ENCODE measurements at places on chromosomes 5 and 9.

GRCh38 chr9:115117999-115118878 lies at the start of gene TNC:
Gene TNC (minus strand): TSS chr9:115118157. CDS start chr9:115091018, 27,139 bp downstream.
- DNase-seq: no peak

- DNase-seq: no peak
Measured at GRCh38 chr9:99090336-99091130, 14.4 kb upstream of the TGFBR1 start.

DNA sequence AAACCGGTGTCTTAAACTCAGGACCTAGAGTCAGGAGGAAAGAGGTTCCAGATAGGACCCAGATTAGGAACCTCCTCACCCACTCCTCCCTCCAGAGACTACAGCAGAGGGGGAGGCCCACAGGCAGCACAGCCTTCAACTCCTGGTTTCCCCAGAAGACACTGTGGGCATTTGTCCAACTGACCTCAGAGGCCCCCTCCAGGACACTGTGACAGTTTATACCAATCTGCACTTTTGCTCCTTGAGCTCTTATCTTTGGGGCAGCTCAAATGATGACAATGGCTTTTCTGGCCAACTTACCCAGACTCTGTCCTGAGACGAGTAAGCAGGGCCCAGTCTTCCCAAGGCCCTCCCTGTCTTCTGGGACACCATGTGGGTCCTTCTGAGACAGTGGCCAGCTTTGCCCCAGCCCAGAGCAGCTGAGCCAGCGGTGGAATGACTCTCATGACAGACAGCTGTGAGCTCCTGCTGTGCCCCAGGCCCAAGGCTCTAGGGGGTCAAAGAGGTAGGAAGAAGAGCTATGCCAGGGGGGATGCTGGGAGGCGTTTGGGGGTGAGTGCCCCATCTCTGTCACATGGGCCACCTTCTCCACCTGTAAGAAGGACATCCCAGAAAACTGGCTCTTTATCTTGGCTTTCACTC lies 14.3 kb downstream of the OR2V2 start:
- DNase-seq: no peak

DNA sequence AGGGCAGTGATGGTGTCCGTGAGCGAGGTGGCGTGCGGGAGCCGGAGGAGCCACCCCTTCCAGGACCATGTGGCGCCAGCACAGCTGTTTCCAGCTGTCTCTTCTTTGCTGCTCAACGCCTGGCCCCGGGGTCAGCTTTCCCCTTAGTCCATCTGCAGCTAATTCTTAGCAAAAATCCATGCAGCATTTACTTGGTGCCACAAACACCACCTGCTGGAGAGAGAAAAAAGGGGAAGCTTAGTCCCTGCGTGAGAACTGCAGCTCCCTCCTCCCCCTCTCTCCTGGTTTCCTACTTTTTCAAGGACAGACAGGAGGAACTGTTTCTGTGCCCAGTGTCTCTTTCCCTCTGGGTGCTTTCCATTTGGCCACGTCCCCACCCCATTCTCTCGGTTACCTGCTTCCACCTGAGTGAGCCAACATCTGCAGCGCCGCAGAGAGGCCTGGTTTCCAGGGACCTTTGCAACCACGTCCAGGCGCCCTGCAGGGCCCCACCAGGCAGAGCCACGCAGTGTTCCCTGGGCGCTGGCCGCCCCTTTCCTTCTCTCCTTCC lies 3.4 kb downstream of the SLC6A19 start:
- DNase-seq: no peak

DNA sequence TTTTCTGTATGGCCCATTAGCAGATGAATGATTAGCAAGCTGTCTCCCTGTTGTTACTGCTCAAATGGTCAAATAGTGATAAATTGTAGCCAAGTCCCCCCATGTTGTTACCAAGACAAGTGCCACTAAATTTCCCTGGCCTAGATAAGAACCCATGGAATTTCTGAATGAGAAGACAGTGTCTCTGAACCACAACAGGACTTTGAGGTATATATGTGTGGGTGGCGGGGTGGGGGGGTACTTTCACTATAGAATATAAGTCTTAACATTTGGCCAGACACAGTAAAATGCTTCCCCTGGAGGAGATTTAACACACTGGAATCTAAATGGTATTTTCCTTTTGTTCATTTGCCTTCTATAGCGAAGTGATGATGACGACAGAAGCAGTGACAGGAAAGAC lies 28.7 kb downstream of the XPA start:
- DNase-seq: no peak

DNA sequence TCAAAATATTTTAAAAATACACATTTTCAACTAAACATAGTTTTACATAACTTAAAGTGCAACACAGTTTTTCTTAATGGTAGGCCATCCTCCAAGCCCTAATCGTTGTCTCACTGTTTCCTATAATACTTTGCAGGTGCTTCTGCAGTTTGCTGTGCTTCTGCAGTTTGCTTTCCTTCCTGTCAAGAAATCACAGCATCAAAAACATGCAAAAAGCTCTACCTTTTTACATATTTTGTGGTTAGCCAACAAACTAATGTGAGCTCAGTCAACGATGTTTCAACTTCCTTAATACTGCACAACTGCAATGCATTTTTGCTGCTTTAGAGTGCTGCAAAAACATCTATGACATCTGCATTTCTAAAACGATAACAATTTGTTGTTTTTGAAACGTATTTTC lies 25.2 kb downstream of the EMB start:
- no peak for DNase-seq

DNA sequence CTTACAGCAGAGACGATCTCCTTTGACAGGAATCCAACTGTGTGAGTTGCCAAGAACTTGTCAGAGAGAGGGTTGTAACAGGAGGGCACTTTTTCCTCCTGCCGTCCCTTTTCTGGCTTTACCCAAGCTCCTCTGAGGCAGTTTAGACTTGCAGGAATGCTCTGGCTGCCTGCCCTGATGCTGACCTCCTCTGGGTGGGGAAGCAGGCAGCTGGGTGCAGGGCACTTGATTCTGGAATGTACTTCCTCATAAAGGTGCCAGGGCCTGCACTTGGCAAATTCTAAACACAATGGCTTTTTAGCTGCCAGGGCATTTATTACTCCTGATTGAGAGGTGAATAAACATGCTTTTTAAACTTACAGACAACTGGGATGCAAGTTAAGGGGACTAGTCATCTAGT lies 190.4 kb downstream of the EPB41L4A start:
- DNase-seq: no peak

DNA sequence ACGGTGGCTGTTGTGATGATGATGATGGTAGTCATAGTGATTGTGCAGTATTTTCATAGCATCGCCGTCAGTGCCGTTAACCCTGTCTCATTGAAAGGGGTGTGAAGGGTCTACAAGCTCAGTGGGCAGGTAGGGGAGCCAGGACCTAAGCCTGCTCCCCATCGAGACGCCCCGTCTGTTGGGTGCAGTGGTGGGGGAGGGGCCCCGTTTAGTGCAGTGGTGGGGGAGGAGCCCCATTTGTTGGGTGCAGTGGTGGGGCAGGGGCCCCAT lies 68.6 kb downstream of the COL5A1 start:
- DNase-seq: no peak

- no peak for DNase-seq
Measured at GRCh38 chr5:50559955-50560354, 106.5 kb upstream of the PARP8 start.

DNA sequence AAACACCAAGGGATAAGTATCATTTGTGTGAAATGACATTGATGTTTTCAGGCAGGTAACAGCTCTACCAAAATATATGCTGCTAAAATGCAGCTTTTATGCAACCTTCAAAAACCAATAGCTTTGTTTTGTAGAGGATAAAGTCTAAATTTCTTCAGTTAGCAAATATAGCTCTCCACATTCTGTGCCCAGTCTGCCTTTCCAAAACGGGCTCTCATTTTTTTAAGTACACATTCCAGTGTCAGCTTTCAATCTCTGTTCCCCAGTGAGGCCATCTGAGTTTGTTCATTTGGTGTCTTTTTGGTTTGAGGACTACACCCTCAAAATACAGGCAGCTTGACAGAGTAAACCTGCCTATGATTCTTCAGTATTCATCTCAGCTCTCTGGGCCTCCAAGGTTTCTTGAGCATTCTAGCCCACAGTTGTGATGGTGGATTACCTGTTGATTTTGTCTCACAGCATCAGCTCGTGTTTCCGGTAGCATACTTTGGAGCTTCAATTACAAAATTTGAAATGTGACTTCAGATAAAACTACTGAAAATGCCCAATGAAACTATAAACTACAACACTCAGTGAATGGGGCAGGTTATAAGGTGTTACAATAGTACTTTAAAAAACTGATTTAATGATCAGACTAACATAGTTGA lies 55.7 kb downstream of the NR3C1 start:
- DNase-seq: no peak

DNA sequence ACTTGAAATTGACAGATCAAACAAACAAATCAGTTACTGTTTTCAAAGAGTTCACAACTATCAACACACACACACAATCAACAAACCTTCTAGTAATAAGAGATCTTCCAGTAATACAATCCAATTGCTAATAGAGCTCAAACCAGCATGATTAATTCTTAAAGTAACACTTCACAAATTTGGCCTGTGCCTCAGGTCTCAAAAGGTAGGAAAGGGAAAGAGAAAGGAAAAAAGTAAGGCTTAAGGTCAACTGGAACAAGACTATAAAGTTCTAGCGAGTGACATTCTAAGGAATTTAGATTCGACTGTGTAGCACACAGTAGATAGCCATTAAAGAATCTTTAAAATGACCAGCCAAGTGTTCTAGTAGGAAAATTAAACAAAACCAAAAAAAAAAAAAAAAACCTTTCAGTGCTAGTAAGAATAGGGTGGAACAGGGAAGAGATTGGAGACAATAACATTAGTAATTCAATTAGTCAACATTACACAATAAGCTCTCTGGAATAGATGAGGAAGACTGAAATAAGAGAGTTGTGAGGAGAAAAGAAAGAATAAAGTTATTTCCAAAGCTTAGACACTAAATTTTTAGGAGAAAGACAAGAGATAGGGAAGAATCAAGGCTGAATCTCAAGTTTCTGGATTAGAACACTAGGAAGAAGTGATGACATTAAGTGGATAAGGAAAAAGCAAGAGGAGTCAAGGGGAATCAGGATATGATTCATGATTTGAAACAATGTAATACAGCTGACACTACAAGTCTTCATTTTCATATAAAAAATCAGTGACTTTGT lies 86.1 kb downstream of the FBXL17 start:
- DNase-seq: no peak

DNA sequence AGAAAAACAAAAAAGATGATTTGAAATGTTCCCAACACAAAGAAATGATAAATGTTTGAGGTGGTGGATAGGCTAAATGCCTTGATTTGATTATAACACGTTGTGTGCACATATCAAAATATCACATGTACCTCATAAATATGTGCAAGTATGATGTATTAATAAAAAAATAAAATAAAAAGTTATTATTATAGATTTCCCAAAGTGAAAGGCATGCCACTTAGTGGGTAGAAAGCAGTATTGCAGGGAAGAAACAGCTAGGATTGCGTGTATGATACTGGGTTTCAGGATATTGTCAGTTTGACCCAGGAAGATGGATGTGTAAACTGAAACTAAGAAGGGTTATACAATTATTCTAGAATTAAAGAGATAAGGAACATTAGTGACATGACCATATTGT lies 3.6 kb upstream of the TMEM38B start:
- no peak for DNase-seq

- no peak for DNase-seq
Measured at GRCh38 chr9:88737876-88738275, 202.9 kb downstream of the NXNL2 start.

DNA sequence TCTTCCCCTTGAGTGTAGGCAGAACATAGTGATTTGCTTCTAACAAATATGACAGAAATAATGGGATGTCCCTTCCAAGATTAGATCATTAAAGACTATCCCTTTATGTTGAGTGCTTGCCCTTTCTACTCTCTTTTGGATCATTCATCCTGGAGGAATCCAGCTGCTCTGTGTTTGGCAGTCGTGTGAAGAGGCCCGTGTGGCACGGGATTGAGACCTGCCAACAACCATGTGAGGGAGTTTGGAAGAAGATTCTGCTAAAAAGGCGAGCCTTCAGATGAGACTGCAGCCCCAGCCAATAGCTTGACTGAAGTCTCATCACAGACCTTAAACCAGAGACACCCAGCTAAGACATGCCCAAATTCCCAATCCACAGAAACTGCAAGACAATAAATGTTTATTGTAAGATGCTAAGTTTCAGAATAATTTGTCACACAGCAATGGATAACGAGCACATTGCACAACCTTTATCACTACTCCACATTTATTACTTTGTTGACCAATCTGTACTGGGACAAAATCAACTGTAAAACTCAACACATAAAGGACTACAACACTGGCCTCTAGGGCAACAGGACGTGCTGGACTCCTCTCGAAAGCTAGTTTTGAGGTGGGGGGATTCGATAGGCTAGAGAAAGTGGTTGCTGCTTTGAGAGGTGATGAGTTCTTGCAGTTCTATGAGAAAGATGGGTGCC lies 42.8 kb downstream of the ANGPTL2 start:
- no peak for DNase-seq

DNA sequence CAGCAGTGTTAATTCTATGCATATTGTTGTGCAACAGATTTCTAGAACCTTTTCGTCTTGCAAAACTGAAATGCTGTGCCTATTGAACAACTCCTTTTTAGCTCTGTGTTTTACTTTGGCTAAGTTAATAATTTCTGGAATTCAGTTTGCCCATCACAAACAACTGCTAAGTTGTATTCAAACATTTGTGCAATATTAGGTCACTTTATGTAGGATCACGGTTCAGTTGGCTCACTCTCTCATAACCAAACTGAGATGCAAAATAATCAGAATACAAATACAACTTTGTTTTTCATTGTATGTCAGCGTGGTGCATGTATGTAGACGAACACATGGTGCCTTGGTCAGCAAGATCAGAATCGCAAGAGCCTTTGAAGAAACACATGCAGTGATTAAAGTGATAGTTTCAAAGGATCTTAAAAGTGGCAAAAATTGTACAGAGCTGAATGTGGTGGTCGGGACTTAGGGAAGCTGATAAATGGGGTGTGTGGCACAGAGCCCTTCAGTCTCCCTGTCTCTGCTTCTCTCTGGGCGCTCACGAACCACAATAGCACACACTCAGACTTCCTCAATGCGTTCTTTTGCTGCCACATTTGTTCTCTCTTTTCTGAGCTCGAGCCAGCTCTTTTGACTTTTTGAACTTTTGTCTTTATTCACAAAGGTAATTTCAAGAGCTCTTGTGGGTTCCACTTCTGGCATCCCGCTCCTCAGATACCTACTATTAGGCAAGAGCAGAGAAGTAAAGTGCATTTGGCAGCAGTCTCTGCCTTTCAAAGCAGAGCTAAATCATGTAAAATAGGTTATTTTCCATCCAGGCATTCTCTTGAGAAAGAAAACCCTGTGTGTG lies 112.4 kb upstream of the CTSL start:
- DNase-seq: no peak

GRCh38 chr5:143479394-143479793 lies 75.9 kb upstream of the NR3C1 start:
- no peak for DNase-seq

GRCh38 chr9:36006549-36007315 lies 30.0 kb upstream of the RECK start:
- DNase-seq: no peak

GRCh38 chr9:35179347-35180280 lies 17.8 kb downstream of the UNC13B start:
- no peak for DNase-seq

- no peak for DNase-seq
Measured at GRCh38 chr9:119902611-119903010, 533.4 kb upstream of the BRINP1 start.
